ENCODE measurements at places on chromosomes 5 and 9. TPM values are rescaled to one million over a fixed set of nuclear protein-coding genes. Genes with fewer than 3 reads are reported as not detected.

The LTC4S gene
- total RNA-seq, result 0.48 TPM

DNA sequence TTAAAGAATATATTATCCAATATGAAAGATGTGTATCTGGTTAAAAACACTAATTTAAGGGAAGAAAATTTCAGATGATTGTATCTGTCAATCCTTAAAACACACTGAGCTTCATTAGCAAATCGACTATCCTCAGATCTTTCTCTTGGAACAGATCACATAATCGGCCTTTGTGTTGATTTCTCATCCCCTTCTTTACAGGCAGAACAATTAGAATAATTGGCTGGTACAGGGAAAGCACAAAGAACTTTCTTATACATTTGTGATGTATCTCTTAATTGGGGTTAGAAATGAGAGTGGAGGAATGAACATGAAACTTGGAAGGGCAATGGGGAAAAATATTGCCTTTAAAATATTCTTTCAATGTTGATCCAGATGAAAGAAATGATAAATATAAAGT lies 662.1 kb downstream of the TLE4 start:
- no peak for DNase-seq

The NTMT1 gene
- 64.6 TPM for total RNA-seq

GRCh38 chr9:11374926-11375325 lies 762.1 kb upstream of the PTPRD start:
- no peak for DNase-seq

DNA sequence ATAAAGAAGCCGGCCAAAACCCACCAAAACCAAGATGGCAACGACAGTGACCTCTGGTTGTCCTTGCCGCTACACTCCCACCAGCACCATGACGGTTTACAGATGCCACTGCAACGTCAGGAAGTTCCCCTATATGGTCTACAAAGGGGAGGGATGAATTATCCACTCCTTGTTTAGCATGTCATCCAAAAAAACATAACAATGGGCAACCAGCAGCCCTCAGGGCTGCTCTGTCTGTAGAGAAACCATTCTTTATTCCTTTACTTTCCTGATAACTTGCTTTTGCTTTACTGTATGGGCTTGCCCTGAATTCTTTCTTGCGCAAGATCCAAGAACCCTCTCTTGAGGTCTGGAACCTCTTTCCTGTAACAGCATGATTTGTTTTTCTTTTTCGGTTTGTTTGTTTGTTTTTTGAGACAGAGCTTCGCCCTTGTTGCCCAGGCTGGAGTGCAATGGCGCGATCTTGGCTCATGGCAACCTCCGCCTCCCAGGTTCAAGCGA lies 2.0 kb upstream of the UAP1L1 start:
- DNase-seq, result no peak

The DNAH5 gene
- total RNA-seq, result not detected

GRCh38 chr5:61309115-61309514 lies 22.9 kb upstream of the ZSWIM6 start:
- DNase-seq, result no peak

DNA sequence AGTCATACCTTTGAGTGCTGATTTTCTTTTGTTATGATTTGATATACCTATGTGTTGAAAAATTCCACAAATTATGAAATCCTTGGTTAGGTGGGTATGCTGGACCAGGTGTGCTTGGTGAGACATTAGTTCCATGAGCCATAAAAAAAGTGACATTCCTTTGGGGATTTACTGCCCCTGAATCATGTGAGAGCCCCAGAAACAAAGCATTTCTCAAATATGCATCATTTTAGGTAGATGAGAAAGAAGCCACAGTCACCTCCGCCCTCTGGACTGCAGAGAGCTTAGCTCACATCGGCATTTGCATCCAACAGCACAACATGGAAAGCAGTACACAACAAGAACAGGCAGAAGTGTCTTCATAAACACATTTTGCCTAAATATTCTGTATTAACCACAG lies 55.3 kb downstream of the DAP start:
- DNase-seq, result no peak

The KCNIP1 gene
- not detected for total RNA-seq

The CAPSL gene
- total RNA-seq, result 1.0 TPM

GRCh38 chr5:52964138-52964537 lies 25.0 kb upstream of the ITGA2 start:
- no peak for DNase-seq

The ADAMTS2 gene
- total RNA-seq, result not detected

- DNase-seq, result peak; percentile 21
These were observed 372.0 kb upstream of the KIF2A start for GRCh38 chr5:61933787-61934626.

The TTC23L gene
- not detected for total RNA-seq

GRCh38 chr9:98503867-98504266 lies 204.9 kb downstream of the GABBR2 start:
- DNase-seq, result no peak

The PCAT7 gene
- total RNA-seq, result not detected

- peak; percentile 67 for DNase-seq
These were observed 650 bp downstream of the MYORG start for GRCh38 chr9:34375901-34376595.

DNA sequence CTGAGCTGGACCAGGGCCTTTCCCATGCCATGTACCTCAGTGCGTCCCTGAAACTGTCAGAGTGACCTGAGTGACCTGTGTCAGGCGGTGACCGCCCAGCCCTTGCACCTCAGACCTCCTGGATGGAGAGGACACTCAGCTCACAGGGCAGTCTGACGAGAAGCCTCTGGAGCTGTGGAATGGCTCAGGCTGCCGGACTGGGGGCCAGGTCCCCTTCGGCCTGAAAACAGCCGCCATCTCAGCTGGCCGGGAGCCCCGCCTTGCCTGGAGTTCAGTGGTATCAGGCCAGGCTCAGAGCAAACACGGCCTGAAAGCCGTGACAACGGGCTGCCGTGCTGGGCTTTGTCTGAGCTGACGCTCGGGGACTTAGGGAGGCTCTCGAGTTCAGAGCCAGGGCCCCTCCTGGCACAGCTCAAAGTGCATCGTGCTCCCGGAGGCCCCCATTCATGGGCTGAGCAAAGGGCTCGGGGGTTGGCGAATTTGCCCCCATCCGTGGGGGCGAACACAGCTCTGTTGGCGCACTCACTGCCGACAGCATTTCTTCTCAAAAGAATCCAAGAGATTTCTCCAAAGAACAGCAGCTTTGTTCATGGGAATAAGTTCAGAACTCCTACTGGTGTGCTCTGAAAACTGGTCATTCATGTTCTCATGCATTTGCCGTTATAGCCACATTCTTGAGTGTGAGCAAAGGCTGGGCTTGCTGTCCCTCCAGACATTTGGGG lies 8.4 kb upstream of the SLC9A3 start:
- DNase-seq, result no peak

The COL27A1 gene
- 4.1 TPM for total RNA-seq

GRCh38 chr5:159929176-159929575 lies 12.9 kb downstream of the ADRA1B start:
- no peak for DNase-seq

The INSL6 gene
- total RNA-seq, result not detected

DNA sequence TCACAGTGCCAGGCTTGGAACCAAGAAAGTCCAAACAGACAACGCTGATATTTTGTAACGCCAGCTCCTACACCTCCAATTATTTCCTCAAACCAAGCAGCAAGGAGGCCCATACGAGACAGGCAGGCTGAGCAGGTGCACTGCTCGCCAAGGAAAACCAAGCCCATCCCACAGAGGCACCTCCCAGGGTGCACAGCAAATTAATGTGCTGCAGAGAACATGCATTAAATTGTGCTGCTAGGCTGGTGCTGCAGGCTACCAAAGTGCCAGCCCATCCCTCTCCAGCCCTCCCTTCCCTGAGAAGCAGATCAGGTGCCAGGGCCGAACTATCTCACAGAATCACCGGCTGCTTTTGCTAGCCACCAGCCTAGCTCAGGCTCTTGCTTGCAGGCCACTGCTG lies 137.8 kb downstream of the PAX5 start:
- no peak for DNase-seq

The MYOZ3 gene
- 0.07 TPM for total RNA-seq

DNA sequence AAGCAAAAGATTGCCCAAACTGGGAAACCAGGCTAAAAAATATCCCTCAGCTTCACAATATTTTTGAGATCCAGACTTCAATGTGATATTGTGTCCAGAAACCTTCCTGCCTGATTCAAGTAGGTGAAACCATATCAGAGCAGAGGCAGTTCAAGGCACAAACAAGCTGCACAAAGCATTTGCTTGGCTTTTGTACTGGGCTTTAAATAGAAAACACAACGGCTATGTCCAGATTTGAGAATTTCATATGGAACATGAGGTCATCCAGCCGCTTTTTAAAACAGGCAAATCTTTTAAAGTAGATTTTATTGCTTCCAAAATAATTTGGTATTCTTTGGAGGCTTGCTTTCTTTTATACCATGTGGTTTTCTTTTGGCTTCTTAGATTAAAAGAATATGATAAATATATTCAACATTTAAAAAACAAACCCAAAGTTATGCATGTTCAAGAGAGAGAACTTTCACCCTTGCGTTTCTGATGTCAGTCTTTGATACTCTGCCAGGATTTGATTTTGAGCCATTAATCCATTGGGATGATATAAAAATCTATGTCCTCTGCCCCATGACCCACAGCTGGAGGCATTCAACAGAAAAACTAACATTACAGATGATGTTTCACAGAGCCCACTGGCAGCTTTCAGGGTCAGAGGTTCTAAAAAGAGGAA lies 29.0 kb upstream of the CCDC112 start:
- no peak for DNase-seq

DNA sequence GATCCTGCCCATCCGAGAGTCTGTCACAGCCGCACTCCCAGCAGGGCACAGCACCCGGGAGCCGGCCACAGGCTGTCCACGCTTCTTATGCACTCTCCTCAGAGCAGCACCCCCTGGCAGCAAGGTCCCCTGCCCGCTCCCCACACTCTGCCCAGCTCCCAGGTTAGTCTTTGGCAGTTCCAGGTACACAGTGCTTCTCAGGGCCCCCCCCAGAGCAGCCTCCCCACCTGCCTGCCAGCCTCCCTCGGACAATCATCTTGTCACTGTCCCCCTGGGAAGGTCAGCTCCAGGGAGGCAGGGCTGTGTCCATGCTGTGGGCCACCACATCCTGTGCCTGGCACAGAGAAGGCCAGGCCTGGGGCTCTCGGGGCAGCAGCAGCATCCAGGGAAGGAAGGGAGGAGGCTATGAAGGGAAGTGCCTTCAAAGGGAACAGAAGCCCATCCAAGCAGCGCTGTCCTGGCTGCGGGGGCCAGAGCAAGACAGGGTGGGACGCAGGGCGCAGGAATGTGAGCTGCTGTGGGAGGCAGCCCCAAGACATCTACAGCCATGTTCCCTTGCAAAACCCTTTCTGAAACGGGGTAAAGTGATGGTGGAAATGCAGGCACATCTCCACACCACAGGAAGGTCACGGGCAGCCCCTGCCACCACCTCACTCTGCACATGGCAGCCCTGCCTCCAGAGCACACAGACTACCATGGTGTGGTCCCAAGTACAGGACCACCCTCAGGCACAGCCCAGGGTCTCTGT lies 68.6 kb upstream of the ADAMTS2 start:
- no peak for DNase-seq

The AJM1 gene
- total RNA-seq, result 3.8 TPM

GRCh38 chr5:14173377-14174229 lies 30.5 kb downstream of the TRIO start:
- DNase-seq, result no peak

The PCDHA13 gene
- not detected for total RNA-seq

The FANCG gene
- total RNA-seq, result 107 TPM

The RNF208 gene
- 3.4 TPM for total RNA-seq

GRCh38 chr9:113184539-113184938 lies 33.7 kb downstream of the SLC31A2 start:
- DNase-seq, result no peak

GRCh38 chr5:143370440-143370839 lies 33.0 kb downstream of the NR3C1 start:
- DNase-seq, result no peak

- no peak for DNase-seq
These were observed 148.2 kb downstream of the GIN1 start for GRCh38 chr5:102971676-102972293.

DNA sequence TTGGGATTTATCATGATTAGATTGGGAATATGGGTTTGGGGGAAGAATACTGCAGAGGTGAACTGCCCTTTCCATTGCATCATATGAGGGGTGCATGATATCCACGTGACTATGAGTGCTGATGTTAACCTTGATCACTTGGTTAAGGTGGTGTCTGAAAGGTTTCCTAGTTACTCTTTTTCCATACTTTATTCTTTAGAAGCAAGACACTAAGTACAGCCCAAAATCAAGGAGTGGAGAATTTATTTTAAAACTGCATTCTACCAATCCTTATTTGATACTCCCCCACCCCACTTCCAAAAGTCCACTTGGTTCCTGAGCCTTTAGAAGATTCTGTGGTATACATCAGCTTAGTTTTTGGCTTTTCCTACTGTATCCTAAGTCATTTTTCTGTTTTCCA lies 20.3 kb upstream of the STOM start:
- no peak for DNase-seq

The BHMT2 gene
- not detected for total RNA-seq

DNA sequence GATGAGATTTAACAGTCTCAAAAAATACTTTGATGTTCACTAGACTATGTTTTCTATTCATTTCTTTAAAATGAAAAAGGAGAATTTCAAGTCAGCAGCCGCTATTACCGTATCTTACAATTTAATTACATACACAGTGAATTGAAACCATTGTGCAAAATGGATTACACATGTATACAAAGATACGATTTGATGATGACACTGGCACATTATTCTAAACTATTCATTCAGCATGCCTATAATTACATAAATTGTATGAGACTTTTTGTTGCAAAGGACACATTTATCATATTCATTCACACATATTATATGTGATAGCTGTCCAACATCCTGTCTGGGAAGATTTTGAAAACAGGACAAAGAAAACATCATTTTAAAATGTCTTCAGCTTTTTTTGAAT lies 118.3 kb upstream of the VCAN start:
- DNase-seq, result no peak

- DNase-seq, result no peak
These were observed 14.8 kb upstream of the MARCHF6 start for GRCh38 chr5:10338686-10339057.

The CDH9 gene
- total RNA-seq, result not detected

GRCh38 chr9:38380230-38380871 lies 12.2 kb upstream of the ALDH1B1 start:
- DNase-seq, result no peak

The PFN3 gene
- total RNA-seq, result not detected

GRCh38 chr9:108786901-108787689 lies 68.7 kb downstream of the ACTL7B start:
- DNase-seq, result no peak

- DNase-seq, result no peak
These were observed 296.1 kb upstream of the MPDZ start for GRCh38 chr9:13575558-13575957.

GRCh38 chr5:93072831-93073459 lies 508.1 kb downstream of the NR2F1-AS1 start:
- no peak for DNase-seq

GRCh38 chr5:80919678-80920196 lies 40.4 kb upstream of the RASGRF2 start:
- no peak for DNase-seq

The PCDHGA1 gene
- total RNA-seq, result not detected

- DNase-seq, result no peak
These were observed 23.3 kb downstream of the TNFSF15 start for GRCh38 chr9:114782586-114782985.

GRCh38 chr5:132064140-132064539 lies 3.7 kb downstream of the IL3 start:
- peak; percentile 7 for DNase-seq
